Activated CD4-positive, alpha-beta T cell treated with anti-CD3 and anti-CD28 coated beads, Interleukin-2, amount 10 ng/mL, durations not matched to agents 24 days and 14 days (primary cell): ENCODE measurements at places on chromosomes 5 and 9. TPM values are rescaled to one million over a fixed set of nuclear protein-coding genes. Genes with fewer than 3 reads are reported as not detected.

REXO4 gene
- 39.9 and 42.3 TPM in 2 replicates for total RNA-seq

MPDZ gene
- total RNA-seq: not detected in 2 replicates

DNA sequence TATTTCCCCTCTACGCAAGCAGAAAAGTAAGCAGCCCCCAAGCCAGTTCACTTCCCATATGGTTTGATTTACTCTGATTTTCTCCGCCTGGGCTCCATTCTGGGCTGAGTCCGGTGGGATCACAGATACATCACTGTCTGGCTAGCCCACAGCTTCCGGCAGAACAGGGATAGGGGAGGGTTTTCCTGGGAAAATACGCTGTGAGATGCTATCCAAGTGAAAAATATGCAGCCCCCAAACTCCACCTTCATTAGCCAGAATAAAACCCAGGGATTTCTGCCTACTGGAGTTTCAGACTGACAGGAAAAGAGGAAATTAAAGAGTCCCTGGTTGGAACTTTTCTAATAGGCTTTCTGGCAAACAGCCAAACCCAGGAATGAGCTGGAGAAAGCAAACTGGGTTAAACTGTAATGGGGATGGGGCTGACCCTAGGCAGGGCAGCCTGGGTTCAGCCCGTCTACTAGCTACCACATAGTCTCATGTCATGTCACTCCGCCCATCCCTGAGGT is 16.9 kb upstream of the NIPAL4 start:
- peaks cover 21% of the 10 kb centered on the region for H3K27me3 ChIP-seq
- H3K4me1 ChIP-seq: no peaks in the 10 kb centered on the region
- no peak overlapping the region for H3K27ac ChIP-seq
- no peaks in the 10 kb centered on the region for H3K36me3 ChIP-seq
- no peak overlapping the region for H3K4me3 ChIP-seq

GRCh38 chr5:73812962-73813588 is 187.1 kb downstream of the ARHGEF28 start:
- H3K4me1 ChIP-seq: no peaks in the 10 kb centered on the region
- H3K27ac ChIP-seq: no peak overlapping the region
- H3K4me3 ChIP-seq: no peak overlapping the region

GRCh38 chr9:18795947-18796671 is 236.9 kb downstream of the SAXO1 start:
- no peaks in the 10 kb centered on the region for H3K4me1 ChIP-seq
- H3K27me3 ChIP-seq: no peaks in the 10 kb centered on the region
- no peaks in the 10 kb centered on the region for H3K36me3 ChIP-seq
- no peak overlapping the region for H3K27ac ChIP-seq

DNA sequence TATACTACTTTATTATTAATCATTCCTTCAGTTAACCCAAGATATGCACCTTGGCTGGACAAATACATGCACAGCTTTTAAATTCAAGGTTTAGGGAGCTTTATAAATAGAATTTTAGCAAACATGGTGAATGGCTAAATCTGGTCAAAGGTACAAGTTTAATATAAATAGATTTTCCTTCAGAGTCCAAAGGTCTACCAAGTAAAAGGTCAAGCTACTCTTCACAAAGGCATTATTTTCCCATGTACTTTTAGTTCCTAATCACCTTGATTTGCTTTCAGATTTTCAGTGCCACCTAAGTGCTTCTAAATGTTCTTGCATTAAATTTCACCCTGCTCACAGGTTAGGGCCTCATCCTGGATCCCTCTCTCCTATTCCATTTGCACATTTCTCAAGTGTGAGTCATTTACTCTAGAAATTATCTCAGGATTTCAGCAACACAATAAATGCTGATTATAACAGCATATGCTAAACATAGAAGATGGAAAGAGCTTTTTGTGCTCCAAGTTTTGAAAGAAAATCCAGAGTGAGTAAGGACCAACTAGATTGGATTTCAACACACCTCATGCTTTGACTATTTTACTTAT is 459.4 kb upstream of the ITGA1 start:
- DNase-seq: no peak
- H3K36me3 ChIP-seq: no peaks in the 10 kb centered on the region
- no peaks in the 10 kb centered on the region for H3K27me3 ChIP-seq
- H3K4me1 ChIP-seq: no peaks in the 10 kb centered on the region
- H3K4me3 ChIP-seq: no peak overlapping the region
- no peak overlapping the region for H3K27ac ChIP-seq

- H3K36me3 ChIP-seq: no peaks in the 10 kb centered on the region
- DNase-seq: no peak
- no peaks in the 10 kb centered on the region for H3K4me1 ChIP-seq
- no peaks in the 10 kb centered on the region for H3K27me3 ChIP-seq
- no peak overlapping the region for H3K27ac ChIP-seq
Observed at GRCh38 chr5:103808464-103809106, 246.0 kb upstream of the NUDT12 start.

RMI1 gene
- total RNA-seq: 28.9 and 29.3 TPM in 2 replicates

PCDHGC5 gene
- not detected in 2 replicates for total RNA-seq

TNFSF15 gene
- total RNA-seq: 1.4 and 1.5 TPM in 2 replicates

GRCh38 chr5:157046041-157046440 is 12.9 kb downstream of the HAVCR1 start:
- DNase-seq: no peak
- no peaks in the 10 kb centered on the region for H3K27me3 ChIP-seq
- peak overlapping the region; percentile 48 for H3K27ac ChIP-seq
- no peak overlapping the region for H3K4me3 ChIP-seq
- H3K4me1 ChIP-seq: peaks cover 36% of the 10 kb centered on the region
- peaks cover 48% of the 10 kb centered on the region for H3K36me3 ChIP-seq

DNA sequence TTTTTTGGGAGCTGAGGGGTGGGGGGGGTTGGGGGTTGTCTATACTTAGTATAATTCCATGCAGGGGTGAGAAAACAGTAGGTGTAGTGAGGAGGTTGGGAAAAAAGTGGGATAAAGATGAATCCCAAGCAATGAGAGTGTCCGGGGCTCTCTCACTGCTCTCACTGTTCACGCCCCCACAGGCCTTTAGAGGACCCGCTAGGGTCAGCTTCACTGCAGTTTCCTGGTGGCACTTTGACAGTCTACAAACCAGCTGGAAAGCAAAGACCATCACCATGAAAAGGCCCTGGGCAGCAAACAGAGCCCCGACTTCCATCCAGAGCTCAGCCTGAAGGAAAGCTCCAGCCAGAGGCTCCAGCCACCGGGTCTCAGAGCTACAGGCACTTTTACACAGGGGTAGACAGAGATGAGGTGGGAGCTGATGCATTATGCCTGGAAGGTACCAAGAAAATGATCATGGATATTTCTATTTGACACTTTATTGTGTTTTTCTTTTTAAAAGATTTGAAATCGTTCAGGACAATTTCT is 355.1 kb downstream of the ADAMTS6 start:
- H3K4me3 ChIP-seq: no peak overlapping the region
- DNase-seq: no peak
- H3K27ac ChIP-seq: no peak overlapping the region

DNA sequence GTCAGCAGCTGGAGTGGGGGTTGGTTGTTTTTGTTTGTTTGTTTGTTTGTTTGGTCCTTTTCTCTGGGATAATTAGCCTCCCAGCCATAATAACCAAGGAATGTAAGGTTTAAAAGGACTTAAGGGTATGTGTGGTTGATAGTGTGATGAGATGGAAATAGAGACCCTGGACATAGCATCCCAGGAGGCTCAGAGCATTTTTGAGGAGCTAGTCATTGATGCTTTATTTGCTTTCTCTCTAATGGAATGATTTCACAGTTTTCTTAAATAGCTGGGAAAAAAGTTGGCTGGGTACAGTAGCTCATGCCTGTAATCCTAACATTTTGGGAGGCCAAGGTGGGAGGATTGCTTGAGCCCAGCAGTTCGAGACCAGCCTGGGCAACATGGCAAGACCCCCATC is 45.1 kb downstream of the TTC1 start:
- H3K27me3 ChIP-seq: no peaks in the 10 kb centered on the region
- H3K4me1 ChIP-seq: no peaks in the 10 kb centered on the region
- H3K4me3 ChIP-seq: no peak overlapping the region

PKD2L2 gene
- total RNA-seq: not detected in 2 replicates

DNA sequence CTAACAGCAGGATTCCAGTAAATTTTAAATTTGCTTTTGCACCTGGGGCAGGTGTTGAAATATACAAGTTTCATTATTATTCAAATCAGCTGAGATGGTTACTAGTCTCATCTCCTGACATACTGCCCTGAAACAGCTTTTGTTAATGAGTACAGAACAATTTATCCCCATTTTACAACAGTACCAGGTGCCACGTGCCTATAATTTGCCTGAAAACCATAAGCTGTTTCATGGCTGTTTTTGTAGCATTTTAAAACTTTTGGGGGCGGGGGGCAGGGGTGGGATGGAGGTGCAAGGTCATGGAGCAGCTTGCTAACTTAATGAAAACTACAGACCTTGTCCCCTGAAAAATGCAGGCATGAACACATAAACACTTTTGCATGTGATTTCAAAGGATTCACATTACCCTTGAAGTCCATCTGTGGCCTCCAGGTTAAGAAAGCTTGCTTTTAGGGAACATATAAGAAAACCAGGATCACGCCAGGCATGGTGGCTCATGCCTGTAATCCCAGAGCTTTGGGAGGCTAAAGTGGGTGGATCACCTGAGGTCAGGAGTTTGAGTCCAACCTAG is 42.1 kb downstream of the TIMD4 start:
- H3K27me3 ChIP-seq: no peaks in the 10 kb centered on the region
- H3K4me1 ChIP-seq: peaks cover 63% of the 10 kb centered on the region
- peaks cover 43% of the 10 kb centered on the region for H3K36me3 ChIP-seq
- peak overlapping the region; percentile 87 for H3K4me3 ChIP-seq
- peak overlapping the region; percentile 96 for H3K27ac ChIP-seq

DNA sequence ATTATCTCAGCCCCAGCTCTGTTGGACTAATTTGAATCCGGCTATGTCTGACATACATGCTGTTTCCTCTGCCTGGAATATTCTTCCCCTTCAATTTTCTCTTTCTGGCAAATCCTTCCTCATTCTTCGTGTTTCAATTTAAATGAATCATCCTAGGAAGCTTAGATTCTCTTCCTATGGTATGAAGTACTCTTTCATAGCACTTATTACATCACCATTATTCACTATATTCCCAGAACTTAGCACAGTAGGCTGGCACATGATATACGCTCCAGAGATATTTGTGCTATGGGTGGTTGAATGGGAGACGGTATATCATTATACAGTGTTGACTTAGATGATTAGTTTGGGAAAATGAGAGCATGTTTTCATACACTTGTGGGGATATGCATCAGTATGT is 91.0 kb upstream of the JAK2 start:
- H3K27ac ChIP-seq: no peak overlapping the region
- peaks cover 11% of the 10 kb centered on the region for H3K4me1 ChIP-seq
- no peak for DNase-seq
- H3K27me3 ChIP-seq: no peaks in the 10 kb centered on the region
- no peak overlapping the region for H3K4me3 ChIP-seq

DNA sequence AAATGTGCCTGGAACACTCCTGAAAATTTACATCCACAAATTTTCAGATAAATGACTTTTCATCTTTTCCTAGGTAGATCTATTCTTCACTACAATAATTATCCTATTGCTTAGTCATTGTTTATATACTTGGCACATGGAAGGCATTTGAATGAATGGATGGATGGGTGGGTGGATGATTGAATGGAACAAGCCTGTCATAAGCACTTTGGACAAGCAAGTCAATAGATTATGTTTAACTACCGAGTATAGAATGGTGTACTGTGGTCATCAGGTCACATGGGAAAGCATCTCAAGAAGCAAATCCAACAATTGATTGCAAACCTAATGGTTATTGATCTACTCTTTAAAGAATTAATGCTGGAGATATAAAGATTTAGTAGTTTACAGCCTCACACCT is 114.4 kb upstream of the DMRTA1 start:
- no peak for DNase-seq
- H3K36me3 ChIP-seq: no peaks in the 10 kb centered on the region
- no peak overlapping the region for H3K4me3 ChIP-seq
- no peaks in the 10 kb centered on the region for H3K4me1 ChIP-seq
- no peaks in the 10 kb centered on the region for H3K27me3 ChIP-seq

- peak overlapping the region; percentile 97 for H3K27ac ChIP-seq
- peak overlapping the region; percentile 93 for H3K4me3 ChIP-seq
- H3K27me3 ChIP-seq: peaks cover 2% of the 10 kb centered on the region
- peak; percentile 83 for DNase-seq
Observed at GRCh38 chr5:163503106-163504078, 2.0 kb upstream of the MAT2B start.

DNA sequence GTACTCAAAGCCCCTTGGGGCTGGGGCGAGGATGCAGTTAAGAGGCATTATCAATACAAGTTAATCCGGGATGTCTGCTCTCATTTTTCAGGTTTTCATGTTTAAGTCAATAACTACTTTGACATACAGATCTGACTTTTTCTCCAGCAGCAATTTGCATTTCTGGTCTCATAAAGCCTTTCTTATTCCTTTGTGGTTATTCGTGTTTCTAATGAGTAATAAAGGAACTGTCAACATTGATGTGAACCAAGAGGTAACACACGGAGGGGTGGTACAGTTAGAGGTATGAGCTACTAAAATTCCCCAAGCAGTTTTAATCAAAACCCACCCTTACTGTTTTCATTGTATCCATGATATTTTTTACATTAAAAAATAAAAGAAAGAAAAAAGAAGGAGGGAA is 138.0 kb upstream of the NFIB start:
- no peaks in the 10 kb centered on the region for H3K27me3 ChIP-seq
- no peak for DNase-seq
- no peak overlapping the region for H3K4me3 ChIP-seq
- H3K36me3 ChIP-seq: no peaks in the 10 kb centered on the region
- H3K4me1 ChIP-seq: no peaks in the 10 kb centered on the region

DNA sequence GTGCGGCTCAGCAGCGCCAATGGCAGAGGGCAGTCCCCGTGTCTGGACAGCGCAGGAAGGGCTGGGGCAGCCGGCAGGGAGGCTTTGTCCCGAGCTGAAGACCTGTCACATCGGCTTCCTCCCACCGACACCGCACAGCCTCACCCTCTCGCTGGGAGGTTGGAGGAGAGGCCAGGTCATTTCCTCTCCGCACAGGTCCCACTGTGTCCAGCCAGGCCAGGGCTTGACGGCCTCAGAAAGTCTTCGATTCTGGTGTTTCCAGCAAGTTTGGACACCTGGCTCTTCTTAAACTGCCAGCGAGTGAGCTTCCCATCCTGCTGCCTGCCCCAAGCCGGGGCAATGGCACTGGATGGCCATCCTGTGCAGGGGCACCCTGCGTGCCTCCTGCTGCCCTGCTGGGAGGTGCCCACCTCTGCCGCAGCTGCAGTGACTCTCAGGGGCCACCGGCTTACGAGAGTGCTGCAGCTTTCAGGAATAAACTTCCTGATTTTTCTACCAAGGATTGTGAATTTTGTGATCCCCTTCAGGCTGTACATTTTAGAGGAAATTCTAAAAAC is 33.9 kb downstream of the AHRR start:
- no peak overlapping the region for H3K27ac ChIP-seq
- peaks cover 16% of the 10 kb centered on the region for H3K36me3 ChIP-seq

GRCh38 chr9:9437641-9438040 is 1175.2 kb downstream of the PTPRD start:
- H3K36me3 ChIP-seq: no peaks in the 10 kb centered on the region
- H3K4me3 ChIP-seq: no peak overlapping the region
- no peak overlapping the region for H3K27ac ChIP-seq
- H3K4me1 ChIP-seq: no peaks in the 10 kb centered on the region

GRCh38 chr9:102796244-102796643 is 198.9 kb upstream of the CYLC2 start:
- no peak overlapping the region for H3K4me3 ChIP-seq
- H3K27ac ChIP-seq: no peak overlapping the region
- H3K27me3 ChIP-seq: no peaks in the 10 kb centered on the region

SLC4A9 gene
- not detected in 2 replicates for total RNA-seq

GRCh38 chr9:125963932-125964331 is 216.8 kb downstream of the PBX3 start:
- H3K27me3 ChIP-seq: no peaks in the 10 kb centered on the region
- no peak overlapping the region for H3K4me3 ChIP-seq
- DNase-seq: no peak
- H3K36me3 ChIP-seq: no peaks in the 10 kb centered on the region
